ENCODE measurements at places on chromosomes 2 and 18.

GRCh38 chr2:181574321-181574720 lies 82.6 kb downstream of the CERKL start:
- DNase-seq = no peak

GRCh38 chr2:239598011-239598731 lies 197.4 kb upstream of the HDAC4 start:
- DNase-seq = no peak

- DNase-seq = no peak
These were observed 11.5 kb downstream of the ANKRD29 start for GRCh38 chr18:23650968-23651927.

DNA sequence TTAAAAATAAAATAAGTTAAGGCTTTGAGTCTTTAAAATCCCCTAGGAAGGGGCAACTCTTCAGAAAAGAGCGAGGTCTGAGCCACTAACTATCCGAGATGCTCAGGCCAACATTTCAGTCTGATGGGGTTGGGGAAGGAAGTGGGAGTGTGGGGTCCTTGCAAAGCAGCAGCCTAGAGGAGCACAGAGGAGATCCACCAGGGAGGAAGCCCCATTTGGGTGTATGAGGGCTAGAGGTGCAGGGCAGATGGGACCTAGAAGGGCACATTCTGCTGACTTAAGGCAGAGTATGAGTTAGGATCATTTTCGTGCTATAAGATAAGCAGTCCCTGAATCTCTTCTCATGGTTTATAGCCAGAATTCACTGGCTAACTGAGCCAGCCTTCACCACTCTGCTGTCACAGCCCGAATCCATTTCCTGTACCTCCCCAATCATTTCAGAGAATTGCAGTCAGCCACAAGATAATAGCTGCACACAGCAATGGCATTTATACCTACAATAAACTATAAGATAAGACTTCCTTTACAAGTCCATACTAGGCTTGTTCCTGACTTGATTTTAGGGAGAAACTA lies 37.0 kb downstream of the MRPL30 start:
- DNase-seq = no peak

DNA sequence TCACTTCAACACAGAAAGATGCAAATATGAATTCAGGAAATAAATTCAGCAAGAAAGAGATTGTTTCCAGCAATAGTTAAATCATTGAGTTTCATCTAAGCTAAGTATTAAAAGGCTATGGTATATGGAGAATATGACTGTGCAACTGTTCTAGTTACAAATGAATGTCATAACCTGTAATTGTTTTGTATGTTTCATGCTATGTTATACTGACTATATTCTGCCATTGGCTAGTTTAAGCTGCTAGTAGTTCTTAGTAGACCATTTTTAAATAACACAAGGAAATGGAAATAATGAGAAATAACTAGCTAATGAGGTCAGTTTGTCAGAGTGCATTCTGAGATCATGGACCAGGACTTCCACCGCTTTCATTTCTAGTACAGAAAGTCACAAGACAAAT lies 1154.9 kb upstream of the TMEFF2 start:
- no peak for DNase-seq

GRCh38 chr2:107543793-107544192 lies 282.9 kb upstream of the RGPD4 start:
- no peak for DNase-seq
